ENCODE measurements at places on chromosomes 5 and 9.
A peak's percentile ranks its signal among the peaks of the same experiment; 100 is the strongest.

DNA sequence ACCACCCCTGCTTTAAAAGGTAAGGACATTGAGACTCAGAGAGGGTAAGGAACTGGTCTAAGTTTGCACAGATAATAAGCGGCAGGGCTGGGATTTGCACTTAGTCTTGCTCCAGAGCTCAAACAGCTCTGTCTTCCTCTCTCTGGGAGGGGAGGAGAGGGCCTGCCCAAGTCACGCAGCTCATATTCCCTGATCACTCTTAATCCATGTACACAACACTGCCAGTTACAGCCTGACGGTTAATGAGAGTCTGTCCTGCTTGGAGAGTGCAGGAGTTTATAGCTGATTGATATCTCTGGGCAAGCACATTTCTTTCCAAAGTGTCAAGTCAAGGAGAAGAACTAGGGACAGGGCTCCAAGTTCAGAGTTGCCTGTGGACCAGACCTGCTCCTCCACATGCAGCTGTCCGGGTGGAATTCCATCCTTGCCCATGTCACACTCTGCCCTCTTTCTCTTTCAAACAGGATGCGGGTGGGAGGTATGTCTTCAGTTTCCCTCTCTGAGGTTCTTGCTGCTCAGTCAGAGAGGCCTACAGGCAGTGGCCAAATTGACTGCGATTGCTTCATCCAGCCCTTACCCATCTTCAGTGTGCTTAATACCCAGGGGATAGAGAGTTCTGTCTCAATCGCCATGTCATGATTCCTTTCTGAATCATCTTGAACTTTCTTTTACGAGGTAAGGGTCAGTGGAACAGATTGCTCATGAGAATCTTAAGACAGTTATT lies 54.5 kb downstream of the GALNT12 start:
- peak; percentile 97 for DNase-seq

- DNase-seq: no peak
Observed at GRCh38 chr5:143259254-143259605, 144.3 kb downstream of the NR3C1 start.

DNA sequence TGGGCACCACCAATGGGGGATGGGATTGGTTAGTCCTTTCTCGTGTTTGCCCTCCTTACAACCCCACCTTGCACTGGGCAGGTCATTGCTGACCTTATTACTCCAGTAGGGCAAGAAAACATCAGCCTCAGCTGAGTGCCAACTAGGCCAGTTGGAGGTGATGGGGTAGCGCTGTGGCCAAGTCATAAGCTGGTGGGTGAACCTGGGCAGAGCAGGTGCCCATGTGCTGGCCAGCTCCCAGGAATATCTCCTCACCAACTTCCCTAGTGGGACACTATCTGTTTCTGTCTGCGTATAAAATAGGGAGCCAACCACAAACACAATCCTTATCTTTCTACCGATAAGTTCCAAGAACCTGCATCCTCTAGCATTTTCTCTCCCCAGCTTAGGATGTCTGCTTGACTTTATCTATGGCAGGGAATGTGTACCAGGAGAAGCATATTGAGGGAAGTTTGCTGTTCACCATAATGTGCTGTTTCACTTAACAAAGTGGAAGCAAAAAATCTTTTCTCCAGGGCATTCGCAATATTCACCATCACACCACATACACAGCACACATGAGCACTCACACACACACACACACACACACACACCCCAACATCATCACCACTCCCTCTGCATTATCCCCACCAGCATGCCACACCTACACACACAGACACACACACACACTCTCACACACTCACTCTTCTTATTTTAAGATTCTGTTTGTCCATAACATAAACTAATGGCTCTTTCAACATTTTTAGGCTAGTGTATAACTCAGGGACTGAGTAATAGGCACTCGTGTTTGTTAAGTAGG lies 390.0 kb downstream of the ENC1 start:
- no peak for DNase-seq

- no peak for DNase-seq
Observed at GRCh38 chr5:151772029-151772845, 483 bp downstream of the G3BP1 start.

GRCh38 chr5:148912714-148913398 lies 86.4 kb downstream of the ADRB2 start:
- peak; percentile 97 for DNase-seq

GRCh38 chr9:83451308-83451707 lies 86.9 kb downstream of the FRMD3 start:
- DNase-seq: no peak

GRCh38 chr5:52684051-52684450 lies 103.7 kb upstream of the ITGA1 start:
- DNase-seq: no peak

- no peak for DNase-seq
Observed at GRCh38 chr5:132680780-132681475, 7.1 kb downstream of the IL4 start.

DNA sequence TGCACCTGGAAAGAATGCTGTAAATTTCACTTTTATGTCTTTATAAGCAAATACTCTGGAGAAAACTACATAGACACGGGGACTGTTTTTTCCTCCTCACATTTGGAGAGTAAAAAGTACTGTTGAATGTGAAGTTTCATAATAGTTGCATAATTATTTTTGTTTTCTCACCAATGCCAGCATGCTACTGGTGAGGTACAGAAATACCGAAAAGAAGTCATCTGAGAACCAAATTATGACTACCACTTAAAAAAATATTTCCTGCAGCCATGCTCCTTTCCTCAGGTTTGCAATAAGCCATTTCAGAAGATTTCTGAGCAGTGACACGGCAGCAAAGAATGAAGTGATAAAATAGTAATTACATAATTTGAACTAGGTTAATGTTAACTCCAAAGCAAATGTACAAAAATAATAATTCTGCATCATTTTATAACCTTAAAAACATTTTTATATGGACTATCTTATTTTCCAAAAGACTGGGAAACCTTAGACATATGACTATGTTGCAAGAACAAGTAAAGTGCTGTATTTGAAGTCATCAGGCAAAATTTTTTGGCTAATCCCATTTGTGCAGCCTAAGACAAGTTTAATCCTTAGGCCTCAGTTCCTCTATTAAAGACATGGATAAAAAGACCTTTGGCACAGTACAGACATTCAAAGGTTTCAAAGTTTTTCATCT lies 144.7 kb downstream of the PCSK1 start:
- DNase-seq: peak; percentile 28

DNA sequence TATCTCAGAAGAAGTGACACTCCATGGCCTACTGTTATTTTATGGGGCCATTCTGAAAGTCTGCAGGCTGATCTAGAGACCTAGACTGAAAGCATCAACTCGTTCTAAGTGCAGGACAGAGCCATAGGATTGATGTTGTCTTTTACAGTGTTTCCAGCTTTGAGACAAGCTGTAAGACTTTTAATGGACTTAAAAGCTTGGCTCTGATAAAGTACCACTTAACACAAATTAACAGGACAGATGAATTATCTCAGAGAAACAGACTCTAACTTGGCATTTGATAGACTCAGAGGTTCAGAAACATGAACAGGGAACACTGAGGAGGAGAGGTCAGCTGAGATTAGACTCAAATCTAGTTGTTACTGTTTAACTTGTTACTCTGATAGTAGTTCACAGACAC lies 203.2 kb downstream of the TLR4 start:
- no peak for DNase-seq

- DNase-seq: no peak
Observed at GRCh38 chr5:132060501-132061161, at the start of gene IL3. TSS of gene IL3 (plus strand) at chr5:132060655. CDS start at chr5:132060707, 52 bp downstream.

DNA sequence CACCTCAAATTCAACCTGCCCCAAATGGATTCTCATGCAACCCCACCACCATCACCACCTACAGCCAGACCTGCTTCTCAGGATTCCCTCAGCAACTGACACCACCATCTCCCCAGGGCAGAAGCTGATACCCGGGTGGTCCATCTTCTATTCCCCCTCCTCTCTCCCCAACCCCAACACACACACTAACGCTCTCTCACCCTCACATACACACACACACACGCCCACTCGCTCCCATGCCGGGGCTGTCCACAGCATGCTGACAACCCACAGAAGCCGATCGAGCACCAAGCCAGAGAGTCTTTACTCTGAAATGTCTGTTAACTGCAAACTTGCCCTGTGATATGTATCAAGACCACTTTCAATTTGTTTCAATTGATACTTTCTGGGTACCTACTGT lies 28.4 kb downstream of the B4GALT1 start:
- DNase-seq: no peak

DNA sequence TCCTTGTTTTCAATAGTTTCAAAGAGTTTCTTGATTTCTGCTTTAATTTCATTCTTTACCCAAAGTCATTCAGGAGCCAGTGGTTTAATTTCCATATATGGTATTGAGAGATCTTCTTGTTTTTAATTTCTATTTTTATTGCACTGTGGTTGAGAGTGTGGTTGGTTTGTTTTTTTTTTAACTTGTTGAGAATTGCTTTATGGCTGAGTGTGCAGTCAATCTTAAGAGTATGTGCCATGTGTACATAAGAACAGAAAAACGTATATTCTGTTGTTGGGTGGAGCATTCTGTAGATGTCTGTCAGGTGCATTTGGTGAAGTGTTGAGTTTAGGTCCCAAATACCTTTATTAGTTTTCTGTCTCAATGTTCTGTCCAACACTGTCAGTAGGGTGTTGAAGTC lies 26.7 kb upstream of the IPPK start:
- DNase-seq: no peak

GRCh38 chr9:89896806-89897340 lies 292.1 kb downstream of the GADD45G start:
- no peak for DNase-seq

GRCh38 chr5:151015974-151016587 lies 4.3 kb upstream of the GPX3 start:
- no peak for DNase-seq

- DNase-seq: no peak
Observed at GRCh38 chr5:104611135-104611767, 1048.7 kb upstream of the NUDT12 start.

GRCh38 chr5:143085319-143085917 lies 315.2 kb downstream of the ARHGAP26 start:
- no peak for DNase-seq

- DNase-seq: no peak
Observed at GRCh38 chr9:134356496-134357470, 30.5 kb downstream of the RXRA start.

DNA sequence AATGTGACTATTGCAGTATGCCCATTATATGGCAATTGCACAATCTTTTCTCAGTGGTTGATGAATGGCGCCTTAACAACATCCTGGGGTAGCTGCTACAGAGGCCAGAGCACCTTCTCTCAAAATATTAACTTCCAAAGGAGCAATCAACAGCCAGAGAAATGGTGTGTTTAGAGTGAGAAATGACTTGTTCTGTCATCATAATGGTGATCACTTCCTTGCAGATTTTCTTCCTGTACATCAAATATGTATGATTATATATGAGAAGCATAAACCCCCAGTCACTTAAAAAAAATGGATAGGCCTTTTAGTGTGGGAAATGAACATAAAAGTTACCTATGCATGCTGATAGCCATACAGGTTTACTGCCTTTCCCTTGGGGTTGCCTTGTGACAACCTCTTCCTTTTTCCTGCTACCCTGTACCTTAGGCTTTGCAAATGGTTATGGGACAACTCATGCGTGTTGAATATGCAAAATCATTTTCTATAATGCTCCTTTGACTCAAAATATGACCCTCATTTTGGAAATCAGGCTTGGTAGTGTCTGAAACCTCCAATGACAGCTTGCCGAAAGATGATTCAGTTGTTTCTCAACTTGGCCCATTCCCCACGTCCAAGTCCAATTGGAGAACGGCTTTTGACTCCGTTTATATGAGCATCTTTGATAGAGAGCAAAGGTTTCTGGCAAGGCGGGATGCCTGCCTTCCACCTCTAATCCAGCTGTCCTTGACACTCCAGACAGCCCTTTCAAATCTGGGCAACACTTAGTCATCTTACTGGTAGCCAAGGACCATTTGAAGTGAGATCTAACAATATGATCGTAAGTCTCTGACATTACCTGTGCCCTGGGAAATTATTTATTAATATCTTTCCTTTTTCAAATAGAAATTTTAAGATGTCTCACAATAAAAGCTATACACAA lies 69.3 kb downstream of the SLC1A1 start:
- DNase-seq: no peak

DNA sequence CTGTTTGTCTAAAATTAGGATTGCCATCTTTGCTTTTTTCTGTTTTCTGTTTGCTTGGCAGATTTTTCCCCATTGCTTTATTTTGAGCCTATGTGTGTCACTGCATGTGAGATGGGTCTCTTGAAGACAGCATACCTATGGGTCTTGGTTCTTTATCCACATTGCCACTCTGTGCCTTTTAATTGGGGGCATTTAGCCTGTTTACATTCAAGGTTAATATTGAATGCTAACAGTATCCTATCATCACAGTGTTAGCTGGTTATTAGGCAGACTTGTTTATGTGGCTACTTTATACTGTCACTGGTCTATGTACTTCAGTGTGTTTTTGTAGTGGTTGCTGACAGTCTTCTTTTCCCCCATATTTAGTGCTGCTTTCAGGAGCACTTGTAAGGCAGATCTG lies 67.3 kb downstream of the ISOC1 start:
- DNase-seq: no peak

GRCh38 chr5:72159501-72159911 lies 52.2 kb downstream of the MAP1B start:
- DNase-seq: no peak

DNA sequence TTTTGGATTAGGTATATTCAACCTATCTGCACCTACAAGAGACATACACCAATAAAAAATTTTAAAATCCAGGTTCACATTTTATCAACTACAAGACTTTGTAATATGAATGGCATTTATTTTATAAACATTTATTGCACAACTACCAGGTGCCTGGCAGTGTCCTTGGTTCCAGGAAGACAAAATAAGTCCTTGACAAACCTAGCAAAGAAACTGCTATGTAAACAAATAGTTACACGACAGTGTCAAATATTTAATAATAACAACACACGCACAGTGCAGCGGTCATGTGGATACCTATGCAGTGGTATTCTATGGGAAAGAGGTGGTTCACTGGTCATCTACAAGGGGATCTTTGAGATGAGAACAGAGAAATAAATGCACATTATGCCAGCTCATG lies 120.7 kb downstream of the MYO10 start:
- no peak for DNase-seq

GRCh38 chr5:37662789-37663485 lies 176.9 kb downstream of the GDNF start:
- DNase-seq: no peak

- no peak for DNase-seq
Observed at GRCh38 chr9:38119560-38120236, 50.7 kb upstream of the SHB start.

DNA sequence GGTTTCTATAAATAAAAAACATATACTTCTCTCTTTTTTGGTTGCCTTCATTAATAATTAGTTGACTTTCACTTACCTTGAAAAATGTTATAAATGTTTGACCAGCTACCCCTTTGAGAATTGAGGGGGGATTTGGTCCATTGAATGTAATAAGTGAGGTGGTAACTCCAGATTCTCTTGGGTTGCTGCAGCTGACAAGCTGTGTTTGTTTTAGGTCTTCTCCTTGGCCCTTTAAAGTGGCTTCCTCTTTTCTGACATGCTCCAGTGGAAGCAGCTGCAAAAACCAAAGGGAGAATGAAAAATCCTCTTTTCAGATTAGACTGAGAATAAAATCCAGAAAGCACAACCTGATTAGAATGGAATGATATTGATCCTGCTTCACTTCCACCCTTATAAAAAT lies 410.5 kb downstream of the TMEM38B start:
- DNase-seq: no peak
